ENCODE measurements at places on chromosomes 4 and X.

DNA sequence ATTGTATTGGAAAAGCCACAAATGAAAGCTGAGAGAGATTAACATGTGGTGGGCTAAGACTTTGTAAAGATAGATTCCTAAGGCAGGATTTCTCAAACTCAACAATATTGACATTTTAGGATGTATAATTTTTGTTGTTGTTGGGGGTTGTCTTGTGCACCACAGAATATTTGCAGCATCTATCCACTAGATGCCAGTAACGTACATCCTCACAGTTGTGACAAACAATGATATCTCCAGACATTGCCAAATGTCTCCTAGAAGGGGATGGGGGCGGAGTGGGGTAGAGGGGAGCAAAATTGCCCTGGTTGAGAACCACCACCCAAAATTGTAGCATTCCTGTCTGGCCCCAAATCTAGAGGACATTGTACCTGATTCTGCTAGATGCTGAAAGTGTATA lies 14.7 kb upstream of the CBR4 start:
- DNase-seq: no peak

DNA sequence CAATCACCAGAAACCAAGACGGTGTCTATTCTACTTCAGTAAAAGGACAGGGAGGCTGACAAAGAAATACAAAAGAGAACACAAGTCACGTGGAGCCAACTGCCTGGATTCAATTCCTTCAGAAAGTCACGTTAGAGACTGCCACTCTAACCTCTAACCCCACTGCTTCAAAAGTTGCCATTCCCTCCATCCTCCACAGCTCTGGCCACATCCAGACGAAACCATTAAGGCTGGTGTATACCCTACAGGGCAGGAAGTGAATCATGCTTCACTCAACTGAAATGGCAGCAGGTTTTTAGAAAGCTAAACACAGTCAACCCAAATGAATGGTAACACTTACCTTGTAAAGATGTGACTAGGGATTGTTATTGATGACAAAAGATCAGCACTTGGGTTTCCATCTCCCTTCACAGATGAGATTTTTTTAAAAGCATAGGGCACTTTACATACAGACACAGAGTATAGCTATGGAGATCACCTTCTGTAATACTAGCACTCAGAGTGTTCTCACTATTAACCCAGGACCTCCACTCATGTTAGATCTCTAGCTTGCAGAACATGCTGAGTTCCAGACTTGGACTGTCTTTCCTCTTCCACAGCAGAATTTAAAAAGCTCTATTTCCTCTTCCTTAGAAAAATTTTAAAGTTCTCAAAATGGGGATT lies 37.4 kb downstream of the MAML3 start:
- DNase-seq: no peak

DNA sequence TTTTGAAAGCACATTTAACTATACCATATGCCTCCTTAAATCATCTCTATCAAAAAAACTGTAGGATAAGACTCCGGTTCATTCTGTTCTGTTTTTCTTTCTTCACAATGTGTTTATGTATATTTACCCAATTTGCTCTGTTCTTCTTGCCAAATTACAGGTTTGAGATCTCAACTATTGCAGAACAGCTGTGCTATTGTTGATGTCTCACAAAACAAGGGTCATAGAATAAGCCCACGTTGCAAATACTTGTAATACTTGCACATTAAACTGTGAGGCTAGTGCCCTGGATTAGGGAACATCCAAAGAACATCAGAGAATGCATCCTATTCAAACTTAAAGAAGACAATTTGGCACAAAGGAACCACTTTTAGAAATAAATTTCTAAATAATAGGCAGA lies 45.4 kb downstream of the ANTXR2 start:
- no peak for DNase-seq

DNA sequence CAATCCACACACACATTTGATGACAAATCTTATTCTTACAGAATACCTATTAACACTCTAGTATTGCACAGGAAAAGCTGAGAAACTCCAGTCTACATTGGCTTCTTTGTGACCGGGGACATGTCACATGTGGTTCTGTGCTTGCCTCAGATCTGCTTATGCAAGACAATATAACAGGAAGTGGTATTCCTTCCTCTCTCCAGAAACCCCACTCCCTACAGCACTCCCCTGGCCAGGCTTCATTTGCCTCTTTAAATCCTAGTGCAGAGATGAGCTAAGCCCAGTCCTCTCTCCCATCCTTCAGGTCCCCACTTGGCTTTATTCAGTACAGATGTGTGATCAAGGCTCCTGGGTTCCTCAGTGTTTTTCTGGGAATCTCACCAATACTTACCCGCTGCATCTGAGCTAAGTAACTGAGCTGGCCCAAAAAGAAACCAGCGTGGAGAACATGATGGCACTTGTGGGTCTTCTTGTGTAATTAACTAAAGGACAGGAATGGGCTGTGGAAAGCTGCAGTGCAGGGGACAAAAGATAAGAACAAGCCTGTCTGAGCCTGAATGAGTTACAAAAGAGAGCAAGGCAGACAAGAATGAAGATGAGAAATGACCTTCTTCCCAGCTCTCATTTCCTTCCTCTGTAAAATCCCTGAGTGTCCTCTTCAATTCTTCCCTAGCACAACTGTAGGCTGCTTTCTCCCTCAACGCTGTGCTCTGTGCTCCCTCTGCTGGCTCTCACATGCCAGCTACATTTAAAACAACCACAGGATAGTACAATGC lies 105.6 kb downstream of the HNRNPD start:
- peak; percentile 2 for DNase-seq

DNA sequence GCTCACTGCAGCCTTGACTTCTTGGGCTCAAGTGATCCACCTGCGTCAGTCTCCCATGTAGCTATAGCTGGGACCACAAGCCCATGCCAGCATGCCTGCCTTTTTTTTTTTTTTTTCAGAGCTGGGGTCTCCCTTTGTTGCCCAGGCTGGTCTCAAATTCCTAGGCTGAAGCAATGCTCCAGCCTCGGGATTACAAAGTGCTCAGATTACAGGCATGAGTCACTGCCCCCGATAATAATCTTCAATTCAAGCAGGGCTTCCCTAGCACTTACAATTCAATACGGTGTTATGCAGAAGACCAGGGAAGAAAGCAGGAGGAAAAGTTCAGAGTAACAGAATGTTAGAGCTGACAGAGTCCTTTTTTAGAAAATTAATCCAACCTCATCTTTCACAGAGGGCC lies 26.1 kb downstream of the OTOP1 start:
- no peak for DNase-seq

DNA sequence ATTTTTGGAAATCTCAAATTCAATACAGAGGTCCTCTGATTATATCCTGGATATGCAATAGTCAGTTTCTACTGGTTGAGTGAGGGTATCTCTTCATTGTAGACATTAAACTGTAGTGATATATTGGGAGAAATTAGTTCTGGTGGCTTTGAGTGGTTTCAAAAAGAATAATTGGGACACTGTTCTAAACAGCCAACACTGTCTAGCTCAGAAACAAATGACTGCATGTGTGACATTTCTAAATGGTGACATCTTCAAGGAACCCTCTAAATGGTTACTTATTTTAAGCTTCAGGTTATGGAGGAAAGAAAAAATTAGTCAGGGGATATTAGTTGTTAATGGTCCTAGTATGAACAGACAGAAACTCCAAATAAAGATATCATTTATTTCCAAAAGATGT lies 186.2 kb downstream of the LARP7 start:
- no peak for DNase-seq

DNA sequence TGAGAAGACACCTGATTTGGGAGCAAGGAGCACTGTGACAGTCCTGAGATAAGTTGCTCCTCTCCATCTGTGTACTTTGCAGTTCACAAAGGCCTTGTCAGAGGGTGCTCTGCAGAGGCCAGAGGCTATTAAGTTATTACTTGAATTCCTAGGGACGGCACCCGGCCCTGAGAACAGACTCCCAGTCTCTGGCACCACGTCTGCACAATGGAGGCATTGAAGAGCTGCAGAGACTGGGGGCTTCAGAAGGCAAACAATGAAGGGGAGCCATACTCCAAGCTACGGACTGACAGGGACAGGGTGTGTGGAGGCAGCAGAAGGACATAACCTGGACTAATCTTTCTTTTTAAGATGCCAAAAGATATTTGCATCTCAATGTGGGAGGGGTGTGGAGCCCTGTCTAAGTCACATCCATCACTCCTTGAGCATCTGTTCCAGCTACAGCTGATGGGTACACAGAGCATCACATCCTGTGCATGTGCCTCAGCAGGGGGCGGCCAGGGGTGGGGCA lies 11.5 kb downstream of the RASGEF1B start:
- DNase-seq: no peak

DNA sequence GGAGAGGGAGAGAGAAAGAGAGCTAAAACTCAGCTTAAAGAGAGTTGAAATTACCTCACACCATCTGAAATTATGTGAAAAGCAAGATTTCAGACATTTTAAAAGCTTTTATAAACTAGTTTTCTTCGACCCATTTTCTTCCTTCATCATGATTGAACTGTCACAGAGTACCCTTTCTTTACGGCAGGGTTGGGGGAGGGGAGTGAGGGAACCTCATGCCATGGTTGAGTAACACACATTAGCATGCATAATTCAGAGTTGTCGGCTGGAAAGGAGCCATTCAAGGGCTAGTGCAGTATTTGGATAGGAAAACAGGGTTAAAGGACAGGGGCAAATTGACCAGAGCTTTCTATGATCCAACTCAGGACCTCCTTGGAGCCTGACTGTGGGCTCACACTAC lies 46.2 kb downstream of the PCDH19 start:
- DNase-seq: no peak

DNA sequence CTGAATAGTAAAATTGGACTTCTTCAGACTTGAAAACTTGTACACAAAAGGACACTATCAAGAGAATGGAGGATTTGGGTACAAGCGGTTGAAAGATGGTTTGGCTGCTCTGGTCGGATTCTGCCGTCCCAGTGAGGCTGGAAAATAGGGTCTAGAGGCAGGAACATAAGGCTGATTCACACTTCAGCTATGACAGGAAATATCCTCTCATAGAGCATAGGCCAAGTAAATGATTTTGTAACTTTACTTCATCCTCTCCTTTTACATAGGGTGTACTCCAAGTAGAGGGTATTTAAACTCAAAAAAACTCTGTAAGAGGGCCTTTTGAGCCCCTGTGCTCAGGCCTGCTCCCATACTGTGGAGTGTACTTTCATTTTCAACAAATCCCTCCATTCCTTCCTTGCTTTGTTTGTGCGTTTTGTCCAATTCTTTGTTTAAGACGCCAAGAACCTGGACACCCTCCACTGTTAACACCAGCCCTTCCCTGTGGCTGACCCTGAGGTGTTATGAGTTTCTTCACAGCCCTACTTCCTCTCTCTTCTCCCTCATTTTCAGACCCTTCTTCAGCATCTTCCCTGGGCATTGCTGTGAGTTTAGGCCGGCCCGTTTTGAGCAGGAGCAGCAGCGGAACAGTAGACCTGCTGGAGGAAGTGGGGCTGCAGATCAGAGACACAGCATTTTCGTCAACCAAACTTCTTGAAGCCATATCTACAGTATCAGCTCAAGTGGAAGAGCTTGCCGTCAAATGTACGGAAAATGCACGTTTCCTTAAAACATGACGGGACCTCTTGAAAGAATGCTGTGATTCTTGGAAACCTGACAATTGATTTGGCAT lies 7.2 kb downstream of the PGAM4 start:
- DNase-seq: no peak

DNA sequence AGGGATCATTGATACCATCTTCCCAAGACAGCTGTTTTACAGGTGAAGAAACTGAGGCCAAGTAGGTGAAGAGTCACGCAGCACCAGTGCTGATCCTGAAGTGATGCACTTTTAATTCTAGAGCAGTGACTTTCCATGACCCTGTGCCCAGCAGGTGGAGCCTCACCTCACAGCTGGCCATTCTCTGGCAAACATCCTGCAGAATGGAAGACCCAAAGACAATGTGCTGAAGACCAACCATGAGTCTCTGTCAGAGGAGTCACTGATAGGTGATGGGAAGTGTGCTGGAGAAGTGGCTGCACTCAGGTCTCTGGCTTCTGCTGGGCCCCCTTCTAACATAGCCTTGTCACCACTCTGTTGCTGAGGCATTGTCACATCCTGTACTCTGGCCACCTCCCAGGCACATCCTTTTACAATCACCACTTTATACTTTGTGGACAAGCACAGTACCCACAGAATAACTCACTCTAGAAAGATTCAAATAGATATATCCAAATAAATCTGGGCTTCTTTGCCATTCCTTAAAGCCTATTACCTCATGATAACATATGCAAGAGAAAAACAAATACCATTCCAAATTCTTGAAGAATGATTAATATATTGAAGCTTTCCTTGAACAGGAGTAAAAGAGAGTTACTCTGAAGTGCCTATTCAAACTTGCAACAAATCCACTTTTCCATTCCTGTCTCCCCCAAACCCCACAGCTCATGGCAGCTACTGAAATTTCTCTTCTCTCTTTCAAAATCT lies 64.1 kb upstream of the SCOC start:
- peak; percentile 28 for DNase-seq

DNA sequence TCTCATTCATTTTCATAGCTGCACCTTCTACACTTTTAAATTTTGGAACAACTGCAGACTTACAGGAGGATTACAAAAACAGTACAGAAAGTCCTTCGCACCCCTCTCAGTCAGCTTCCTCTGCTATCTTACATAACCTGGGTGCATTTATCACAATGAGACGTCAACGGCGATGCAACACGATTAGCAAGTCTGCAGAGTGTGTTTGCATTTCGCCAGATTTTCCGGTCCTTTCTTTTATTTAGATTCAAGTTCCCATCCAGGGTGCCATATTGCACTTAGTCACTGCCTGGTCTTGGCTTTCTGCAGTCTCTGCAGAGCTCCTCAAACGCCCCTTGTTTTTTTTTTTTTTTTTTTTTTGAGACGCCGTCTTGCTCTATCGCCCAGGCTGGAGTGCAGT lies 85.9 kb downstream of the ASMT start:
- DNase-seq: no peak

DNA sequence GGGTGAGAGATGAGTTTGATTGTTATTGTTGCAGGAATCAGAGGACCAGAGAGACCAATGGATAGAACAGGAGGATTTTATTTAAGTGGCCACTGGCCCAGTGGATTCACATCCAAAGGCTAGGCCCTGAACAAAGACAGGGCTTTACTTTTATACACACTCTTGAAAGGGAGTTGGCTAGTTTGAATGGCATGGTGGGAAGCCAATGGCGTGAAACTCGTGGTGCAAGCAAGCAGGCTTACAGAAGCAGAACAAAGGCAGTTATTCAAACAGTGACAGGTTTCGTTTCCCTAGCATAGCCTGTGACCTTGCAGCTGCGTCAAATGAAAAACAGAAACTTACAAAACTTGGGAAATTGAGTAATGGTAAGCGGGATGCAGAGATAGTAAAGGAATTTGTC lies 110.2 kb upstream of the PRDX4 start:
- no peak for DNase-seq

DNA sequence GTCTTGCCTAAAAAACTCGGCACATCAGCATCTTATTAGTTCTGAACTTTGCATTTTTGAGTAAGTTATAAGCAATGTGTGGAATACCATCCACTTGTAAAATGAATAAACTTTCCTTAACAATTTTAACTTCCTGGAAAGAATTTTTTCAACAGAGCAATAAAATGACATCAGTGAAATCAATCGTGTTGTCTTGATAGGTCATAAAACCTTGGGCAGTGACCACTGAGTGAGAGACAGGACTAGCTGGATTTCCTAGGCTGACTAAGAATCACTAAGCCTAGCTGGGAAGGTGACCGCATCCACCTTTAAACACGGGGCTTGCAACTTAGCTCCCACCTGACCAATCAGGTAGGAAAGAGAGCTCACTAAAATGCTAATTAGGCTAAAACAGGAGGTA lies 403.0 kb upstream of the CNKSR2 start:
- no peak for DNase-seq

Data from BJ (cell line).